Activated CD4-positive, alpha-beta memory T cell treated with anti-CD3 and anti-CD28 coated beads, Interleukin-2, amount 10 ng/mL, durations not matched to agents 7 days and 5 days (primary cell): ENCODE measurements at places on chromosomes 5 and 9.

DNA sequence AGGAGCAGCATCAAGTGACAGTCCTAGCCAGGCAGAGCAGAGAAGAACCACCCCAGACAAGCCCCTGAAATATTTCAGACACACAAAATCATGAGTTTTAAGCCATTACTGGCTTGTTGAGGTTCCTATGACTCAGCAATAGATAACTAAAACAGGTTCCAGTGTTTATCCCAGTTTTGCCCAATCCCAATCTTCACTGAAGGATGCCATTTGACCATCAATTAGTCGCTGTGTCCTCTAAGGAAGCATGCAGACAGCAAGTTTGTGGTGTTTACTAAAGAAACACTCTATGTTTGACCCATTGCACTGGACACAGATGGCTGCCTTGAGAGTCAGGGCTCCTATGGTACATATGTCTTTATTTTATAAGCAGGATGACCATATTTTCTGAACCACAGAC is 186.7 kb downstream of the SYK start:
- no peak for DNase-seq
- H3K4me3 ChIP-seq, result no peak overlapping the region
- H3K4me1 ChIP-seq, result no peaks in the 10 kb centered on the region
- no peaks in the 10 kb centered on the region for H3K36me3 ChIP-seq

- H3K27me3 ChIP-seq, result peaks cover 8% of the 10 kb centered on the region
- no peak within 1 kb of the TSS for H3K27ac ChIP-seq
- no peak within 1 kb of the TSS for H3K4me3 ChIP-seq
- DNase-seq, result peak; percentile 11
- no peaks in the 10 kb centered on the region for H3K4me1 ChIP-seq
- no peaks in the 10 kb centered on the region for H3K36me3 ChIP-seq
Observed at GRCh38 chr9:134880484-134881312, at the start of gene FCN2. TSS of gene FCN2 (plus strand) at chr9:134880810. CDS start at chr9:134880822, 12 bp downstream.

DNA sequence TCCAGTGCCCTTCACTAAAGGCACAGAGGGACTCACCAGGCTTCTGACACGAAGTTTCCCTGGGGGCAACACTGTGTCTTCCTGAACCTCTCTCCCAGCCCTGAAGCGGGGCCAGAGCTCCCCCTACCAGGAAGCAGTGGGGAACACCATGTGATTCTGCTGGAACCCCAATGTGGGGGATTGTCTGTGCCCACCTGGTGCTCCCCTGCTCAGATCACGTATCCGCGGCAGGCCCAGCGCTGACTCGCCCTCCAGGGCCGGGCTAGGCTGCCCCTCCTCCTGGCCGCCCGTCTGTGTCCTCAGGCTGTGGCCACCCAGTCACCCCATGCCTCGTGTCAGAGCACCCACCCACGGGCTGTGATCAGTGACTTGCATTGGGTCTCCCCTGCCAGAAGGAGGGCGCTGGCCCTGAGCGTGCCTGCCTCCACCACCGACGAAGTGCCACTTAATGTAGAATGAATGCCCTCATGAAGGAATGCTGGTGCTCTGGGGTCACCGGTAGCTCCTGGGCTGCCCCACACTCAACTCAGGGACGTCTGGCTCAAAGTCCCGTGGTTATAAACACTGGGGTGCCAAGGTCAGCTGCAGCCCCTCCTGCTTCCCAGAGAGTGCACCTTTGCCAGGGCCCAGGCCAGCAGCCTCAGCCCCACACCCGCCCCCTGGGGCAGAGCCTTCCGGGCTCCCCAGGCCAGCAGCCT is 22.1 kb downstream of the SARDH start:
- no peaks in the 10 kb centered on the region for H3K36me3 ChIP-seq
- peaks cover 2% of the 10 kb centered on the region for H3K27me3 ChIP-seq
- no peak overlapping the region for H3K4me3 ChIP-seq
- no peak overlapping the region for H3K27ac ChIP-seq
- DNase-seq, result no peak

GRCh38 chr9:135099574-135099973 is 12.1 kb downstream of the OLFM1 start:
- no peaks in the 10 kb centered on the region for H3K4me1 ChIP-seq
- no peaks in the 10 kb centered on the region for H3K36me3 ChIP-seq
- H3K4me3 ChIP-seq, result no peak overlapping the region
- DNase-seq, result no peak
- no peak overlapping the region for H3K27ac ChIP-seq
- peaks cover 2% of the 10 kb centered on the region for H3K27me3 ChIP-seq

GRCh38 chr5:1724822-1725602 is 74.6 kb downstream of the MRPL36 start:
- no peaks in the 10 kb centered on the region for H3K27me3 ChIP-seq
- H3K4me3 ChIP-seq, result peak overlapping the region; percentile 72
- peak; percentile 57 for DNase-seq
- H3K36me3 ChIP-seq, result peaks cover 6% of the 10 kb centered on the region
